ENCODE measurements at places on chromosomes 2 and 18.

- DNase-seq, result no peak
Observed at GRCh38 chr18:58674863-58675472, 3.7 kb downstream of the MALT1 start.

DNA sequence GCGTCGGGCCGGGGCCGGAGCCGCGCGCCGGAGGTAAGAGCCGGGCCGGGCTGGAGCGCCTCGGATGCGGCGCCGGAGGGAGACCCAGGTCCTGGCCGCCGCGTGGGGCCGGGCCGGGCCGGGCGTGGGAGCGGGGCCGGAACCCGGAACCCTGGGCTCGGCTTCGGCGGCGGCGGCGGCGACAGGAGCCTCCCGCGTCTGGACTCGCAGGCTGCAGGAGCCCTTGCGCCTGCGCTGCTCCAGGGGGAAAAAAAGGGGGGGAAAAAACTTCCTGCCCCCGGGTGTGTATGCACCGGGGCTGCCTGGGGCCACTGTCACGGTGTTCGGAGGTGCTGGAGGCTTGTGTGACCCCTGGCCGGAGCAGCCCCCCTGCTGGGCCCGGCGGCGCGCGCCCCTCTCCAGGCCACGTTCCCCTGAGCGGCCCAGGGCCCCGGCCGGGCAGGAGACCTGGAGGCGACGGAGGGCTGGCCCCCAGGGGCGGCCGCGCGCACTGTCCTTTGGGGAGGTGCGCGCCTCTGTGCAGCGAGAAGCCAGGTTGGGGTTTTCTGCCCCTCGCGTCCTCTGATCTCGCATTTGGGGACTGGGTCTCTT is 864 bp downstream of the KLHL29 start:
- DNase-seq, result peak; percentile 47

- DNase-seq, result no peak
Observed at GRCh38 chr2:124602759-124603158, 577.7 kb downstream of the CNTNAP5 start.

- no peak for DNase-seq
Observed at GRCh38 chr2:237128026-237128703, 42.5 kb downstream of the COPS8 start.

GRCh38 chr2:99714349-99714748 is 224.5 kb upstream of the REV1 start:
- no peak for DNase-seq

- no peak for DNase-seq
Observed at GRCh38 chr2:220076734-220077133, 449.3 kb downstream of the SLC4A3 start.

DNA sequence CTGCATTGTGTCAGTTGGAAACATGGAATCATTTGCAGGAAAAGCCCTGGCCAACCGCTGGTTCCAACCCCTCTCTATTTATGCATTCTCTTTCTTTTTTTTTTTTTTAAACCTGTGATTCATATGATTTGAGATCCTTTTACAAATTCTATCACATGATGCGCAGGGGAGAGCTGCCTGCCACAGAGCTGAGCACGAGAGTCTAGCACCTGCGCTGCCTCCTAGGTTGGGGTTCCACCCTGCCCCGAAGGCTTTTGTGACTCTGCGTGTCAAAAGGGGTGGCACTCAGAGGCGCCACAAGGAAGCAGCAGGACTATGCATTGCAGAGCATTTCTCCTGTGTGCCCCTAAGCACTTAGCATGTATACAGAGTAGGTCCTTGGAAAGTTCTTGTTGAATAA is 17.3 kb upstream of the ESPNL start:
- no peak for DNase-seq

DNA sequence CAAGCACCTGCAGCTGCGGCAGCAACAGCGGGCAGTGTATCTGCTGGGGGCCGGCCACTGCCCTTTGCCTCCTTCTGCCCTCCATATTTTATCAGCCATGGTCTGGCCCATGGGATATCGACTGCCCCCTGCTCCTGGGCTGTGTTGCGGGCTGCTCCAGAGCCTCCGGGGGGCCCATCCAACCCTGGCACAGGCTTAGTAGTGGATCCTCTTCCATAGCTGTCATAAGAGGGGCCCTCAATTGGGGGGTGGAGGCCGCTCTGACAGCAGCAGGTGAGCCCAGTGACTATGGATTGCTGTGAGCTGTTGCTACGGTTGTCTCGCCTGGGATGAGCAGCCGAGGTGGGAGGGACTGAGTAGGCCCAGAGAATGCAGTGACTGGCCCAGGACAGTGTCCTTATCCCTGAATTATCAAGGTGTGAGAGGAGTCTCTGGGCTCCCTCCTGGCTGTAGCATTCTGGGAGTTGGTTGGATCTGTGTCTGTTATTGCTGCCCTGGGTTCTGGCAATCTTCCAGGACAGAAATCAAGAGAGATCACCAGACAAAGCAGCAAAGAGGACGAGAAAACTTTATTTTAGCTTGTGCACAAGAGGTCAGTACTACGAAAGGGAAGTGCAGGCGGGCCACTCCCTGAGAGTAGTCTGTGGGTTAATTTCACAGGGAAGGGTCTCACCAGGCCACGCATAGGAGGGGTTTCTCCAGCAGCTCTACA is 145.1 kb downstream of the ASB1 start:
- DNase-seq, result no peak

DNA sequence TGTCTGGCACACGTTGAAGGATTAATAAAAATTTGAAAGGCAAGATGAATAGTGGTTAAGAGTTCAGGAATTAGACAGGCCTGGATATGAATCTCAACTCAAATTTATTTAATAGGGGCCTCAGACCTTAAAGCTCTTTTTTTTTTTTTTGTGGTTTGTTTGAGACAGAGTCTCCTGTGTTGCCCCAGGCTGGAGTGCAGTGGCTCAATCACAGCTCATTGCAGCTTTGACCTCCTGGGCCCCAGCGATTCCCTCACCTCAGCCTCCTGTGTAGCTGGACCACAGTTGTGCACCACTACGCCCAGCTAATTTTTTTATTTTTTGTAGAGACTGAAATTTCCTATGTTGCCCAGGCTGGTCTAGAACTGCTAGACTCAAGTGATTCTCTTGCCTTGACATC is 3.0 kb downstream of the ZRANB3 start:
- no peak for DNase-seq

DNA sequence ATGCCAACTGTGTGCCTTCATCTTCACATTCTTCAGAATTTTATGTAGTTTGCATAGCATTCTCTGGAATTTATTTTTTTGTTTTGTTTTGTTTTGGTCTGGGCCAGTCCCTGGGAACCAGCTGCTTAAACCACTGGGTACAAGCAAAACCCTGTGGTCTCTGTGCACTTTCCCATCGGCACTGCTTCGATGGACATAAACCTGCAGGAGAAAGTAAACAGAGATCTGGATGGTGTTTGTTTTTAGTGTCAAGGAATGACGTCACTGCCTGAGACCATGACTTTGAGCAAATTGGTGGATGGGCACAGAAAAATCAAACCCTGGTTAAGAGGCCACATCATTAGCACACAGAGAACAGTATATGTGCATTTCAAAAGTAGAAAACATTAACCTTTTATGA is 64.7 kb upstream of the RASGRP3 start:
- DNase-seq, result no peak

- DNase-seq, result peak; percentile 55
Observed at GRCh38 chr2:241803387-241804325, 5.3 kb upstream of the NEU4 start.

DNA sequence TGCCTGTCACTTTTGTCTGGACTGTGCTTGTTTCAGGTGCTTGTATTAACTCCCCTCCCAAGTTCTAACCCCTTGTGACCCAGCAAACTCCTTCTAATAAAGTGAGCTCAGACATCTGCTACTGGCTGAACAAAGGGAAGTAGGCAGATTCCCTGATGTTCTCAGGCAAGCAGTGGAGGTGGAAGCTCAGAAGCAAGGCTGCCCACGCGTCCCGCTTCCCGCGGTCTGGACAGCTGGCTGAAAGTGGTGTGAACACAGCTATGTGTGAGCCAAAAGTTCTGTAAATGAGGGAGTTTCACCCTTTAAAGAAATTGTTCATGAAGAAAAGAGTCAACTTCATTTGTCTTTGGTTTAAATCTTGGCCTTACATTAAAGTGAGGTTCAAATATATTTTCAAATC is 40.0 kb downstream of the NAPG start:
- DNase-seq, result no peak

- no peak for DNase-seq
Observed at GRCh38 chr2:119922699-119923098, 90.2 kb upstream of the EPB41L5 start.

DNA sequence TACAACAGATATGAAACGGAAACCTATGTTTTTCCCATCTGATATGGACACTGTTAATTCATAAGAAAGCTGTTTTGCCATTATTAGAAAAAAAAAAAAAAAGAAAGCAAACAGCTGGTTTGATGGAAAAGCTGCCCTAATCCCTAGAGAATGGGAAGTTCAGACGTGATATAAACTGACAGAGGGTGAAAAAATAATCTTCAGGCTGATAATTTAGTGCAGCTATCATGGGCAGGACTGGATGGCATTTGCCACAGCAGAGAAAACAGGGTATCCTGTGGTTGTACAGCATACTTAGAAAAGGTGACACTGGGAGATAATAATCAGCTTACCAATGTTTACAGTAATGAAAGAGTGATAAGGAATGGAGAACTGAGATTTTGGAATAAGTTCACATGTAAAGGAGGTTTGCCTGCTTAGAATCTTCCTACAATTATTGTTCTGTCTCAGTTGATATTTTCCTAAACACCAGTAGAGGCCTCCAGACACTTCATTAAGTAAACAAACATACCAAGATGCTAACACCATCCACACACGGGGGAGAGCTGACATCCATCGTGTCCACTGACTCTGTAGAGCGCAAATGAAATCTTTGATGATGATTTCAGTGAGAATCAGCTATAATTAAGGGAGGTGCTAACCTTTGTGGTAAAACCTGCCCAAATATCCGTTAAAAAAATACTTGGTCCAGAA is 211.6 kb upstream of the MMADHC start:
- no peak for DNase-seq

DNA sequence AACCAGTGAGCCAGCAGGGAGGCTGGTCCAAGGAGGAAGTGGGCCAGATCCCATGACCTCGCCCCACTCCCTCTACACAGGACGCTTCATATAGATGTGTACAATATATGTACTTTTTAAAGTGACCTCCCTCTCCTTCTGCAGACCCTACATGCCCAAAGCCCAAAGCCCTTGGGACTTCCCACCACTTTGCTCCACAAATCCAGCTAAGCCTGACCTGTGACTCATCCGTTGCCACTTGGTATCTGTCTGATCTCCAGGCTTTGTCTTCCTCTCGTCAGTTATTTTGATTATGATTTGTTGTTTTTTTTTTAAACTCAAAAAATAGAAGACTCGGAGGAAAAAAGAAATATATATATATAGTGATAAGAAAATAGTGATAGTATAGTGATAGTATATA is 470.8 kb downstream of the KCNJ3 start:
- DNase-seq, result no peak

DNA sequence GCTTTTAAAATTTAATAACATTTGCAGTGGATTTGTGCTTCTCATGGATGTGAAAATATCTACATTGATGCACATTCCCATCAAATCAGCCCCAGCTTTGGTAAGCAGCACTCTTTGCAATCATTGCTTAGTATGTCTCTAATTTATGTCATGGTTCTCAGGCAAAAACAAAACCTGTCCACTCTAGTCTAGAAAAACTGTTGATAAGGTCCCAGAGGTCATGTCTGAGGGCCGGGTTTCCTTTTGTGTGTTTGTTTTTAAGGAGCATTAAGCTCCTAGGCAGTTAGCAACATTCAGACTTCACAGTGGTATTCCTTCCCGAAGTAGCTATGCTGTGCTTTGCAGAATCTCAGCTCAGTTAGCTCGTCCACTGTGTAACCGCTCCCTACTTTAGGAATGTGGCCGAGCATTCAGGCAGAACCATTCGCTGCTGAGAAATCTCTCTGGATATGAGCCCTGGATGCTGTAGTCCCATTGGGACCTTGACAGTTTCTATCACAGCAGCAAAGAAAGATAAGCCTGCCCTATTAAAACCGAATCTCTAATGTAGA is 4.0 kb downstream of the DIPK1C start:
- no peak for DNase-seq

- peak; percentile 60 for DNase-seq
Observed at GRCh38 chr2:100242891-100243619, 79.2 kb downstream of the LONRF2 start.

GRCh38 chr2:237714690-237715458 is 83.7 kb upstream of the RBM44 start:
- DNase-seq, result no peak

- DNase-seq, result no peak
Observed at GRCh38 chr2:47025969-47026610, 110.5 kb upstream of the MCFD2 start.

- DNase-seq, result no peak
Observed at GRCh38 chr2:223079378-223079777, 27.4 kb downstream of the KCNE4 start.

- no peak for DNase-seq
Observed at GRCh38 chr2:101828673-101829334, 131.3 kb downstream of the MAP4K4 start.

- DNase-seq, result no peak
Observed at GRCh38 chr2:105590780-105591660, 153.7 kb upstream of the NCK2 start.

- DNase-seq, result no peak
Observed at GRCh38 chr18:48295586-48296311, 113.4 kb downstream of the ZBTB7C start.

- no peak for DNase-seq
Observed at GRCh38 chr2:70510313-70510712, 43.3 kb downstream of the TGFA start.

DNA sequence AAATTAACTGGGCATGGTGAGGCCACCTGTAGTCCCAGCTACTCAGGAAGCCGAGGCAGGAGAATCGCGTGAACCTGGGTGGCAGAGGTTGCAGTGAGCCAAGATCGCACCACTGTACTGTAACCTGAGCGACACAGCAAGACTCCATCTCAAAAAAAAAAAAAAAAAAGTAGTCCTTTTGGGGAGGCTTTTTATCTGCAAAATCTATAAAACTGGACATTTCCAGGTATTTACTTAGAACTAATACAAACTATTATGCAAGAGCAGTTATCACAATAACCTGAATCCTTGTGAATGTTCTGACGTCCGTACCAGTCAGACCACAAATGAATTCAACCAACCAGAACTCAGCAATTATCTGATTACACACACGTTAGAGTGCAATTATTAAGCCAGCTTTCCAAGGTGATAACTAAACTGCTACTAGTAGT is 8.8 kb upstream of the RAPH1 start:
- no peak for DNase-seq

DNA sequence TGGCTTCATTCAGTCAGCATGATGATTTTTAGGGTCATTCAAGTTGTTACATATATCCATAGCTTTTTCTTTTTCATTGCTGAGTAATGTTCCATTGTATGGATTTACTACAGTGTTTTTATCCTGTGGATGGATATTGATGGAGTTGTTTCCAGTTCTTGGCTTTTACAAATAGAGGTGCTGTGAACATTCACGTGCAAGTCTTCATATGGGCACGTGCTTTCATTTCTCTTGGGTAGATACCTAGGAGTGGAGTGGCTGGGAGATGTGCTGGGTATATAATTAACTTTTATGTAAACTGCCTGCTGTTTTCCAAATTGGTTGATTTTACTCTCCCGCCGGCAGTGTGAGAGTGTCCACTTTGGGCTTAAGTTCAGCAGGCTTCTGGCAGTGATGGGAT is 16.5 kb downstream of the AGAP1 start:
- DNase-seq, result no peak
